ENCODE measurements at places on chromosomes 6 and 20. TPM values are rescaled to one million over a fixed set of nuclear protein-coding genes. Genes with fewer than 3 reads are reported as not detected.

Gene OPRM1
- not detected for total RNA-seq

GRCh38 chr20:37243937-37244571, 17.6 kb downstream of the GHRH start:
- DNase-seq = no peak

DNA sequence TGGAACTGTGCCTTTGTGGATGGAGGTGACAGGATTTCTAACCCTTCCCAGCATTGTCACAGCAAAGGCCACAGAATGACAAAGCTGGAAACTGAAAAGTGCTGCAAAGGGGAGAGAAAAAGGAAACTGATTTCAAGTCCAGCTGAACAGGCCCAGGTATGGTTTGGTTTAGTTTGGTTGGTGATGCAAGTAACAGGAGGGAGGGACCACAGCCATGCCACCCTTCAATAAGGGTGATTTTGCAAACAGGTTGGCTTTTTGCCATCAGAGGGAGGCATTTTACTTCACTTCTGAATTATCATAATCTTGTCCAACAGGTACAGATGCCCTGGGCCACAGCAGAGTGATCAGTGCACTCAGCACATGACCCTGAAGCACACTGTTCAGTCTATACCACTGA, 6.6 kb downstream of the FITM2 start:
- DNase-seq = no peak

DNA sequence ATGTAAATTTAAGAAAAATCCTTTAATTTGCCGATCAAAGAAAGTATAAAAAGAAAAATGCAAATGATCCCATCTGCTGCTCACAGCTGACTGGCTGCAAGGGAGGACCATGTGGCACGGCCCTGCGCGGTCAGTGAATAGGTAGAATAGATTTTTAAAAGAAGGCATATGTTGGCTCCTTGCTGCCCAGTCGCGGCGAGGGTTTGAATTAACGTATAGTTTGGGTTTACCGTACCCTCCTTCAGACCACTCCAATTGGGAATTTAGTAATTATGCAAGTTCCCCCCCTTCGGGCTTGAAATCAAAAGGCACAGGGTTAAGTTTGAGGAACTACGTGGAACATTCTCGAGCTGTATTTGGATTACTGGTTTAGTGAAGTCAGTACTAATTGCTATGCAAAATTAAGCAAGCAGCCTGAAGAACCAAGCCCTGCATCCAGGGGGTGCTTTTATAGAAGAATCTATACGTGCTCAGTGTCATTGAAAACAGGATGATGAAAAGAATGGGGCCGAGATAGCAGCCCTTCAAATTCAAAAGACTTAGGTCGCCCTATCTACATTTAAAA, 1.1 kb upstream of the BEND3 start:
- DNase-seq = no peak

DNA sequence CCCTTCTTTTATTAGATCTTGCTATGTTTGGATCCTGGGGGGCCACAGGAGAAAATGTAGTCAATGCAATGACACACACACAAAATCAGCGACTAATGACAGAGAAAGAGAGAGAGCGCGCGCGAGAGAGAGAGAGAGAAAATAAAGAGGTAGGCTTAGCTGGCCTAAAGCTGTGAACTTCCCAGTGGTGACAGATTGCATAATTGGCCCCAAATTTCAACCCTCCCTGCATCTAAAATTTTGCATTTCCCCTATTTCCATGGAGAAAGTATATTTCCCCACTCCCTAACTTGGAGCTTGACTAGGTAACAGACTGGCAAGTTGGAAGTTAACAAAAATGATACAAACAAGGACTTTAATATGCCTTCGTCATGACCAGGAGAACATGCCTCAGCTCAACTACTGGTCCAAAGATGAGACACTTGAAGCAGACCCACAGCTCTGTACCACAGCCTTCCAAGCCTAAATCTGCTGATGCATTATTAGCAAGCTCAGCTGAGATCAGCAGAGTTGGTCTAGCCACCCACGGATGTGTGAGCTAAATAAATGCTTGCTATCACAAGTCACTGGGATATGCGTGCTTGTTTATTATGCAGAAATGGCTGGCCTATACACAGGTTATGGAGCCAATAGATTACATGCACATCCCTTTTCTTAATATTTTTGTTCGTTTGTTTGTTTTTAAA, 118.1 kb upstream of the PRDM1 start:
- peak; percentile 29 for DNase-seq

GRCh38 chr6:73854998-73855718, 159.2 kb downstream of the CD109 start:
- DNase-seq = peak; percentile 38

- no peak for DNase-seq
Observed at GRCh38 chr6:100458841-100459591, 5.7 kb downstream of the SIM1 start.

DNA sequence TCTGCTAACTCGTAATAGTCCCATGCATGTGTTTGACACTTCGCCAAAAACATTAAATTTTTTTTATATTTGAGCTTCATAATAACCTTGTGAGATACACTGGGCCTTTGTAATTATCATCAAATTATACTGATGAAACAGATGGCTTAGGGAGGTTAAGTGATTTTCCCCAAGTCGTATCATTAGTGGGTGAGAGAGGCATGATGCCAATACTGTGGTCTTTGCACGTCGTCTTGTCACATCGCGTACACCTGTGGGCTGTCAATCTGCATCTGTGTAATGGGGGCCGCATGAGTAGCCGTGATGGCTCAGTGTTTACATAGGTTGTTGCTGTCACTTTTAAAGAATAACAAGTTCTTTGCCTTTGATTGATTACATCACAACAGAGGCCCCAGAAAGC, 1.7 kb downstream of the PRL start:
- DNase-seq = no peak

DNA sequence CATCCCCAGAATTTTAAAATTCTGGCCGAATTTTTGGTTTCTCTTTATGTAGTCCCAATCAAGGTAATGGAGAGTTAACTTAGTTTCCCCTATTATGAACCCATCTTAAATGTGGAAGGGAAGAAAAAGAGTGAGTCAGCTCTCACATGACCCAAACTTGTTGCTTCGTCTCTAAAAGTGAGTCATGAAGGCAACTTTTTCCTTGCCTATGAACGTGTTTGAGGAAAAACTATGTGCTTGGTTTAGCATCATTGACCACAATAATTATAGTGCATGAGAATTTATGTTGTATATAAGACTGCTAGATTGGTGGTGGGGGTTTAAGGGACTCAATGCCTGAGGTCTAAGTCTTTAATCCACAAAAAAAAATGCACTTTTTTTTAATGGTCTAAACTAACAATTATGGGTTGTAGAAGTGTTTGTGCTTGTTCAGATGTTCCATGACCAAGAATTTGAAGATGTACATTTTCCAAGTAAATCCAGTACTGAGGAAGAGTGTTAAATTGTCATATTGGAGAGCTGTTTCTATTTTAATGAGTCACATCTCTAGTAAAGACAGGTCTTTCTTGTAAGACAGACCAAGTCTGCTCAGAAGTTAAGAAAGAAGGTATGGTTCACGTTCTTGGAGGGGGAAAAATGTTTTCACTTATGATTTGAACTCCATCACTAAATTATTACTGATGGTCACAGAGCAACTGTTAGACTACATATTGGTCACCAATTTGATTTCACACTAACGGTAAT, 409.9 kb upstream of the MARCKS start:
- peak; percentile 95 for DNase-seq
